ENCODE measurements at places on chromosomes 3 and 15.

- peak; percentile 75 for DNase-seq
These were observed at the start of gene CCDC39 for GRCh38 chr3:180679178-180680096. Gene CCDC39, minus strand, starts transcription at chr3:180679489. Its CDS starts 109 bp downstream, at chr3:180679380.

DNA sequence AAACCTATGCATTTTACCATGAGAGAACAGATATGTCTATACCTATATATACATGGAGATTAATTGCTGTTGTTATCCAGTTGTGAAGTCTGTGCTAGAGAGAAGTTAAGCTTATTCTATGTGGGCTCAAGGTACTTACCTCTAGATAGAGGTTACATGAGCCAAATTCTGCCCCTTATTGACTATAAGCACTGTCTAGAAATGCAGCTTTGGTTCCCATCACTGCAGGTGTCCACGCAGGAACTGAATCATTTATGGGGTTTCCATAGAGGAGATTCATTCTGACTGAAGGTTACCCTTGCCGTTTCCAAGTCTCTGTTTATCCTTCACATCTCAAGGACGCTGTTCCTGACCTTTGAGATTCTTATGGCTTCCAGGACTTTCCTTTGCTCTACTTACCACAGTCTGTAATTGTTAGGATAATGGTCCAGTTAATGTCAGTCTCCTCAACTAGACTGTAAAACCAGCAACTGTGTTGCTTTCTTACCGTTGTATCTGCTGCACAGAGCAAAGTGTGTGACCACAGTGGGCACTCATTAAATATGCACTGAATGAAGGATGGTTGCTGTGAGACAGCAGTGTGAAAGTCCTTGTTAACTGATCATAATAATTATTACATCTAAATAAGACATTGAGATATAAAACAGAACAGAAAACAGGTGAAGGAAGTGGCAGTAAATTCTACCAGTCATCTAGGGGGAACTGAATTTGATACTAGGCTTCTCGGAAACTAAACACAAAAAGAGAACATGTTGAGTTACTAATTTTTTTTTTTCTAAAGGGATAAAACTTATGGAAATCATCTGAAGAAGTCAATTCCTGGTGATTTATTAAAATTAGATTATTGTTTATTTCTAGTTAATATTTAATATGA, 44.0 kb upstream of the BCL6 start:
- DNase-seq, result no peak

DNA sequence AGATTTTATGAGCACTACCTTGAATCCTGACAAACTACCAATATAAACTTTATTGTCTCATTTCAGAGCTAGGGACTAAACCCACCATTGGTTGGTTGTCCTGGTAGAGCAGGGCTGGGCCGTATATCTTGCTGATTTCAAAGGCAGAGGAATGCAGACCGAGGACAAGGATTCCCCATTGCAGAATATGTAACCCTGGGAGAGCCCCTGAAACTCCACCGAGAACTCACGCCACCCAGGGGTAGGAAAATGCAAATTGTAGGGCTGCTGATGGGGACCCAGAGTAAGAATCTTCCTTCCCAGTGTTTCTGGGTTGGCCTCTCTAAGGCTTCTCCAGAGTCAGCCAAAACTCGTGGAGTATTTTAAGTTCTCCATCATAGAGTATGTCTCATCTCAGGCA, 235.3 kb downstream of the ABHD5 start:
- no peak for DNase-seq

DNA sequence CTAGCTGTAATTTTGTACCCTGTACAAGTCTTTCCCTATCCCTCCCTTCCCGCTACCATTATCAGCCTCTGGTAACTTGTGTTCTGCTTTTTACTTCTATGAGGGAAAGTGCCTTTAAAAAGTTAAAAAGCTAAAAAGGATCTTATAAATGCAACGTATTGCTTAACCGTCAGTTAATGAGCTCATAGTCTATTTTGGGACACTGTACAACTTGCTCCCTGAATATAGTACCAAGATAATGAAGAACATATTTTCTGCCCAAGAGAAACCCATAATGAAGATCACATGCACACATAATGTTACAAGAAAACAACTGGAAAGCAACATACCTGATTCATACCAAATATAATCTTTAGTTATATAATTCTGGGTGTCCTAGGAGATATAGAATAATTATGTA, 22.6 kb downstream of the ZIC1 start:
- no peak for DNase-seq

GRCh38 chr15:38849046-38849445, 284.4 kb upstream of the RASGRP1 start:
- no peak for DNase-seq

GRCh38 chr3:119969759-119970158, 124.5 kb downstream of the GSK3B start:
- DNase-seq, result no peak

- no peak for DNase-seq
These were observed 11.2 kb upstream of the P2RY1 start for GRCh38 chr3:152823781-152824180.

DNA sequence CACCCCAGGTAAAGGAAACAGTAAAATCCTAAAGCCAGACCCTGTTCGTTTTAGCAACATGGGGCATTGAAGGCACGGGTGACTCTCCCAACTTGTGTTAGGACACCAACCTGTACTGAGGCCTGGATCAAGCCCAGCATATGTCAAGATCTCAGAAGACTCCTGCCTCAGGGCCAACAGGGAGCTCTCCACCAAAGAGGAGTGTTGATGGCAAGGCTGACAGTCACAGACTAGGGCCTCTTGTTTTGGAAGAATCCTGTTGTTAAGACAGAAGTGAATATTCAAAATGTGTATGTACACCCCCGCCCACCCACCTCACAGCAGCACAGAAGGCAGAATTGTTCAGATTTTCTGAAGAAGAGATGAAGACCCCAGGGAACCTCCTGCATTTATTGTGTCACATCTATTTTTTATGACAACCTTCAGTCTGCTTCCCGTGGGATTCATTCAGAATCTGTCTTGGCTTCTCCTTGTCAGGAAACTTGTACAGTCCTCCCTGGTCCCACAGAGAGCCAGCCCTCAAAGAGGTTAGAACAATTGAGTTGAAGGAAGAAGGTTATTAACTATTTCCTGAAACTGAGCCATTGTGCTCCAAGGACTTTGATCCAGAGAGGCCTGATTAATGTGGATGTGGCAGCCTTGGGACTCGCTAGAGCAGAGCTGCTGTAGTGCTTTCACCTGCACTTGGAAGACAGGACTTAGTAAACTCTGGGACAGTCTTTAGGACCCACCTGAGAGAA, 61.7 kb upstream of the PLXNA1 start:
- no peak for DNase-seq

DNA sequence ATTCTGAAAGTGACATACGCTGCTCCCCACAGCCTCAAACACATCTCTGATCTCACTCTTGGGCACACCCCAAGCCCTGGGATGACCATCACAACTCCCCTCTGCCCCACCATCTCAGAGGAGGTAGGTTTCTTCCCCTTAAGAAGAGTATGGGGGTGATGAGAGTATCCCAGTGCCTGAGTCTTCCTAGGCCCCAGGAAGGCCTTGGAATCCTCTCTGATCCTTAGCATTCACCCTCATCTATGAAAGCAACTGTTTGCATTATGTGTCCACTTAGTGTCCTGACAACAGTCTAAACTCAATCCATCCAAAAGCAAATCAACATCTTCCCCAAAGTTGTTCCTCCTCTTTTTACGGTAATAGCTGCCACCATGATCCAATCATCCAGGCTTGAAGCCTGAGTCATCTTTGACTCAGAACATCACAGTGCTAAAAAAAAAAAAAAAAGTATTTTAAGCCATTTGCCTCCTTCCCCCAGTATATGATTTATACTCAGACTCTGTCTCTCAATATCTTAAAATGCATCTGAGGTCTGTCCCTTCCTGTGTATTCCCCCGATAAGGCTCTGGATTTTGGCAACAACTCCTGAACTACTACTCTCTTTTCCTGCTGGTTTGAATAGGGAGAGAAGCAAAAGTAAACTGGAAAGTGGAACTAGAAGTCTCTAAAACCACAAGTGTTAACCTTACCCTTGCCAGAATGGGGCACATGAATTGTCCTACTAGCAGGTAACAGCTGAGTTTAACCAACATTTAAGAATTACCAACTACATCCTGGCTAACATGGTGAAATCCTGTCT, 22.5 kb downstream of the POPDC2 start:
- no peak for DNase-seq

DNA sequence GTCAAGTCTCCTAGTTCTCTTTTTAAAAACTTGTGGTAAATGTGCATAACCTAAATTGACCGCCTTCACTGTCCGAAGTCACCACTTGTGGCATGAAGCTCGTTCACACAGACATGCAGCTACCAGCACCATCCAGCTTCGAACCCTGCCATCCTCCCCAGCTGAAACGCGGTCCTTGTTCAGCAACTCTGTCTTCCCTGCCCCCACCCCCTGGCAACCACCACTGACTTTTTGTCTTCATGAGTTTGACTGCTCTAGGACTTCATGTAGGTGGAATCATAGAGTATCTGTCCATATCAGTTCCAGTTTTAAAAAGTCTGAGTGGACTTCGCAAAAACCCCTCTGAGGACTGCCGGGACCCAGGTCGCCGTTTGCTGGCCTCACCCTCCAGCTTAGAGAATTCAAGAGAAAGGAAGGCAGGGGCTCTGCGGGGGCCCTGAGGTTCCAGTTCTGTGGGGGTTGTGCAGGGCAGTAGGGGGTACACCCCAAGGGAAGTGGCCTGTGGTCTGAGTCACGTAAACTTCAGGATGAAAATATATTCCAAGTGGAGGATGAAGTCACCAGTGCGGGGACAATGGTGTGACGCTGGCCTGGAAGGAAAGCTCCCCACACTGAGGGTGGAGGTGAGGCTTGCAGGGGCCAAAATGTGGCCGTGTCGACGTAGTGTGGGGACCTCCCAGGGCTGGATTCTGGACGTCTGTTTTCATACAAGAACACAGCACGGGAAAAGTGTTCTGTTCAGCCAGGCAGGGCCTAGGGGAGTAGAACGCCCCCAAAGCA, 67.6 kb downstream of the ABTB1 start:
- DNase-seq, result no peak

DNA sequence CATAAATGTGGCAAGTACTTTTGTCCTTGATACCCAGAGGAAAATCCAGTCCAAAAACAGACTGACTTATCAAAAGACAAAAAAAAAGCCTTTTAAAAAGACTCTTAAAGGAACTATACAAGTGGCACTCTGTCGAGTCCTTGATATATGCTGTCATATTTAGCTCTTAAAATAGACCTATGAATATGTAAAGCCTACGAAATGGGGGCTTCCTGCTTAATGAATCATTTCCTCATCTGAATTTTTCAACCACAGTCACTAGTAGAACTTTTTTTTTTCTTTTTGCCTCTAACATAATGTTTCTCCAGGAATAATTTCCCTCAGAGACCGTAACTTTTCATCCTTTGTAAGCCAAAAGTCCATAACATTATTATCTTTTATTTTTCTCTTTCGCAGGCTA, 95.8 kb downstream of the P3H2 start:
- no peak for DNase-seq

- DNase-seq, result no peak
These were observed 916 bp downstream of the IL17RD start for GRCh38 chr3:57164217-57164656.

DNA sequence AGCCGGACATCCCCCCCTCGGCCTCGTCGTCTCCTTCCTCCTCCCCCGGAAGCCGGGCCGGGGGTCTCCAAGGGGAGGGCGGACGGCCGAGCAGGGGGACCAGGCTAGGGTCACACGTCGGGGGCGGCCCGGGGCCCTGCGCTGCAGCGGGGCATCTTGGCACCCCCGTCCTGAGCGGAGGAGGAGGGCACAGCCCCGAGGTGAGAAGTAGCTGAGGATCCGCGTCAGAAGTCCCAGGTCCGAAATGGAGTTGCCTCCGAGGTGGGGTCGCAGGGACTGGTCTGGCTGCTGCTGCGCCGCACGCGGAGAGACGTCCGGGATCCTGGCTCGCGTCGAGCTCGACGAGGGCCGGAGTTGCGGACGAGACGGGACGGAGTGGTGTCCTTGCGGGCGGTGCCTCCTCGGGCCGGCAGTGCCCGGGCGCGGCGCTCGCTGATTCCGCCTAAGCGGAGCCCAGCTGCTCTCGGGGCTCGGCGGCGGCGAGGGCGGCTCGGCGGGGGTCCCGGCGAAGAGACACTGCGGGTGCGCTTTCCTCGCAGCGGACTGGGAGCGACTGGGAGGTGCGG, at the start of gene ADCY5:
Gene ADCY5, minus strand, starts transcription at position 555 of the 566 bp plus-strand sequence. Its CDS starts 545 bp downstream, at position 10.
- DNase-seq, result no peak

DNA sequence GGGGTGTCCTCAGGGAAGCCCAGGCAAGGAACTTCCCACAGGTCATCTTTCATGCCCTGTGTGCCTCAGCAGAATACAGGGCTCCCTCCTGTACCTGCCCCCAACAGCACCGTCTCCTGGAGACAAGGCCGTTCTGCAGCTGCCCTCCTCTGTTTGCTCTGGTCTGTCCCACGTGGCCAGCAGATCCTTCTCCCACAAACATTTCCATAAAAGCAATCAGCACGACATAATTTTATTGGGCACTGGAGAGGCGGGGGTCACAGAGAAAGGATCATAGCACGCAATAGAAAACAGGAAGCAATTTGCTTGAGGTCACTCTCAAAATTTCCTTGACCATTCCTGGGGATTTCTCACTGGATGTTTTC, 29.4 kb downstream of the STARD5 start:
- DNase-seq, result no peak

DNA sequence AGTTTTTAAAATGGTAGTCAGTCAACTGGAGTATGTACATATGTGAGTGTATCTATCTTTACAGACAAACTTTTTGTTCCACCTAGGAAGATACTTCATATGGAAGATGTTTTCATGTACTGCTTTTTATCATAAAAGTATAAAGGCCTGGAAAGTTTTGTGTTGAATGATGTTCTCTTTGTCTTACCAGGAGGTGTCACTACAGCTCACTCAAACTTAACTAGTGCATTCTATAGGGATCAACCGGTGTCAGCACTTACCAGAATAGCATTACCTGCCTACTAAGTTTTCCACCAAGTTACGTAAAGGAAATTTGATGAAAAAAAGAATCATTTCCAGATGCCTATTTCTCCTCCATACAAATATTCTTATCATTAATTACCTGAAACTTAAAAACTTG, 522.6 kb upstream of the SEMA6D start:
- DNase-seq, result no peak

DNA sequence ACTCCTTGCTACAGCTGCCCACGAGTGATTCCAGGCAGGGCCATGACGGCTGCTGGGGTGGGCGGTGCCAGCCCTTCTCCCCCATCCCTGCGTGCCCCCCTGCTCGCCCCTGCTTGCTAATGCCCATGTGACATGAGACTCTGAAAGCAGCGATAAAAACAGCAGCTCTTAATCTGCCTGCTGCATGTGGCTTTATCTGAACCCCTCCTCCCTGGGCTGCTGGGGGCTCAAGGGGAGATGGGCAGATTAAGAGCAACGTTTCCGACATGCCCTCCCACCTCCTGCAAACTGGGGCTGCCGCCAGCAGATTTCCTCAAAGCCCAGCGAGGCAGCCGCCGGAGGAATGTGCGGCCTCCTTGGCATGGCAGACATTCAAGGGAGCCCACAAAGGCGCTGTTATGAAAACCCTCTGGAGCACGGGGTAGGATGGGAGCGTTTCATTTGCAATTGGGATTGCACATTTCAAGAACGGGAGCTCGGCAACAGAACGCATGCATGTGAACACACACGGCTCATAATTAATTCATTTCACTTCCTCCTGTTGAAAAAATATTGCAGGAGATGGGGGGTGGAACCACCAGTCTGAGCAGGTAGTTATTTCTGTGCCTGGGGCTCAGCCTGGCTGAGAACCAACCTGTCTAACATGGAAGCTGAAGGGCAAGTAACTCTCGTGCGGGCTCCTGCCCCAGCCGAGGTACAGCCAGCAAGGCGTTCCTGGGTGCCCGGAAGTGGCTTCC, 504.2 kb upstream of the PROK2 start:
- DNase-seq, result no peak
